Umbilical cord (tissue), 2 donors: ENCODE measurements at places on chromosomes 4 and X. TPM values are rescaled to one million over a fixed set of nuclear protein-coding genes. Genes with fewer than 3 reads are reported as not detected.
A peak's percentile ranks its signal among the peaks of the same experiment; 100 is the strongest.

POU4F2 gene
- total RNA-seq, result 5.3 TPM

TBX22 gene
- 2.4 TPM for total RNA-seq

TMEM35A gene
- total RNA-seq, result 3.1 TPM

MAGEA8 gene
- 4.3 TPM for total RNA-seq

DNA sequence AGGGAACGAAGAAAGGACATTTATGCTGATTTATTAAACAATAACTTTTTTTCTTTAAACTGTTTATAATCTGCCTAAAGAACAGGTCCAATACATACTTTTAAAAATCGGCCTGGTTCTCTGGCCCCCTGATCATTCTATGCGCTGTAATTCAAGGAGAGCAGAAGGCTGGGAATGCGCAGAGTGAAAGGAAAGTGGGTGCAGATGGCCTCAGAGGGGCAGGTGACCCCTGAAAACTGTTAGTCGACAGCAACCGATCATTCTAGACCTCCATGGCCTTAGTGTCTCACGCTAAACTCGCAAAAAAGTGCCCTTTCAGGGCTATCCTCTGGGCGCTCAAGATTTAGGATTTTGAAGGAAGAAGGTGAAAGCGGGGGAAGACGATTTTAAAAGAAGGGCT is 2.2 kb downstream of the PDE5A start:
- DNase-seq, result no peak

GRCh38 chr4:71254451-71255012 is 84.3 kb upstream of the SLC4A4 start:
- peak; percentile 43 for DNase-seq

HPGD gene
- total RNA-seq, result 38.8 TPM

DNA sequence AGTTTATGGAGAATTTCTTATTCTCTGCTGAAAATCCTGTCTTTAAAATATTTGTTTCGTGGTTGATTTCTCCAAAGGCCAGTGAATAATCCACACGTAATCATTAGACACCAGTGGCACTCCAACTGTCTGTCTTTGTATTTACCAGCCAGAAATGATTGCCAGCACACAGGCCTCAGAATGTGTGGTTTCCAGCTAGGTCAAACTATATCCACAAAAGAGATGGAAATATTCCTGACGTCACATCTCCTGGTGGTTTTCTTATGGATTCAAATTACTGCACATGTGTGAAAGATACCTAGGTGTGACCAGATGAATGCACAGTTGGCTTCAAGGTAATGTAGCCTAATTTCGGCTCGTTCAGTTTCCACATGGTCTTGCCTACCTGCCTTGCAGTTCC is 27.2 kb upstream of the TENM3 start:
- no peak for DNase-seq

DNA sequence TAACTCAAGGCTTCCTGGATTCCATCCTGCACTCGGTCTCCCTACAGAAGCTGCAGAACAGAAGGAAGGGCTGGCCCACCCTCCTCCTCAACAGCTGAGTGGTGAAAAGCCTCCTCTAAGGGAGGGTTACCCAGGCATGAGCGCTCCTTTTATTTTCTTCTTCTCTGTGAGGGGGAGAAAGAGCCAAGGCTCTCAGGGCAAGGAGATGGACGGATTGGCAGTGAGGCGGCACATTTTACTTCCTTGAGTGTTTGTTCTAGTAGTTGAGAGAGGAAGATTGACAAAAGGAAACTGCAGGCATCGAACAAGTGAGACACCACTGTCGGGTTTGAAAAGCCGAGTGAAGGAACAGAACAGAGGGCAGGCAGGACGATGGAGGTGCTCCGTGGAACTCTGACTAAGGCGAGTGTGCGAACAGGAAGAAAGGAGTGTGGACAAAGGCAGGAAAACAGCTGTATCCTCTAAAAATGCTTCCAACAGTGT is 38.4 kb upstream of the STS start:
- peak; percentile 17 for DNase-seq

USP17L27 gene
- total RNA-seq, result not detected

DNA sequence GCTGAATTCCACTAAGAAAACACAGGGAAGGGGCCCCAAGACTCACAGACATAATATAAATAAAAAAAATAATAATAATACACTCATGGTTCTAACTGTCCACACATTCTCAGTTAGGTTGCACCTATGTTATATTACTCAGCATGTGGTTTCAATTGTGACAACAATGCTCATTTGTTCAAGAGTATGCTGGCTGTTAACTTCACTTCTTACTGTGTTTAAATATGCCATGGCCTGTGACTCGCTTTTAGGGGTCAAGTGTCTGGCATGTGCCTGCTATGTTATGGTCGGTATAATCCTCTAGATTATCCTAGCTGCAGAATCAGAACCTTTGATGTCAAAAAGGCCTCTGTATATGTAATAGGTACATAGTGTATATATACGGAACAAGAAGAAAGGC is 324.8 kb upstream of the INTU start:
- no peak for DNase-seq

PPP1R2C gene
- not detected for total RNA-seq

DNA sequence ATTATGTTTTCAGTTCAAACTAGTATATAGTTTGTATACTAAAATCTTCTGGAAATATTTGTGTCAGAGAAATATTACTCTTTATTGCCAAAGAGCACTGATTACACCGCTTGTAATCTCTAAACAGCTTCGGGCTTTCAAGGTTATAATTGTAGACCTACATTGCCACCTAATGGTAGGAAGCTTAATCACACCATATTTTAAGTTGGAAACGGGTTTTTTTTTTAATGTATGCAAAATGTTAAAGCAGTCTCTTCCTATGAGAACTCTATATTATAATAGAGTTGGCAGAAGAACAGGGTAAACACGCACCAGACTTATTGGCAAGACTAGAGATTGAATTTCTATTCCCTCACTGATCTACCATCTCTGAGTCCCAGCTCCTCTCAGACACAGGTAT is 19.5 kb upstream of the NFXL1 start:
- DNase-seq, result peak; percentile 55

DNA sequence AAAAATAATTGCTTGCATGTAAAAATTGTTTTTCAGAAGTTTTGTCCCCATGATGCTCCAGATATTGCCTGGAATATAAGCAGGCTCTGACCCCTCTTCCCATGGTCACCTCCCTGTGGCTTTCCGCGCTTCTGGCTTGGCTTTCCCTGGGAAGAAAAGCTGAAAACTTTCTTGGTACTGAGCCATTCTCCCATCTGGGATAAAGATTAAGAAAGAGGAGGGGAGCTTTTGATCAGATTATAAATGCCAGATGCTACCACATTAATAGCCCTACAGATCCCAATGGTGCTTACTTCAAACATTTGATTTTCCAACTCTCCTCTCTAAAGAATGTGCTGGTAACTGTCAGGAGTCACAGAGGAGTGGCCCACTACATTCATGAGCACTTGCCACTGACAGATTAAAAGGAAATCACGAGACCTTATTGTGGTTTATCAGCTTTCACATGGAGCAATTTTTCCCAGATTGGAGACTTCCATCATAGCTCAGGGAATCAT is 54.4 kb upstream of the GAB1 start:
- DNase-seq, result peak; percentile 81

- no peak for DNase-seq
Observed at GRCh38 chr4:123553279-123553678, 156.7 kb downstream of the SPRY1 start.

DNA sequence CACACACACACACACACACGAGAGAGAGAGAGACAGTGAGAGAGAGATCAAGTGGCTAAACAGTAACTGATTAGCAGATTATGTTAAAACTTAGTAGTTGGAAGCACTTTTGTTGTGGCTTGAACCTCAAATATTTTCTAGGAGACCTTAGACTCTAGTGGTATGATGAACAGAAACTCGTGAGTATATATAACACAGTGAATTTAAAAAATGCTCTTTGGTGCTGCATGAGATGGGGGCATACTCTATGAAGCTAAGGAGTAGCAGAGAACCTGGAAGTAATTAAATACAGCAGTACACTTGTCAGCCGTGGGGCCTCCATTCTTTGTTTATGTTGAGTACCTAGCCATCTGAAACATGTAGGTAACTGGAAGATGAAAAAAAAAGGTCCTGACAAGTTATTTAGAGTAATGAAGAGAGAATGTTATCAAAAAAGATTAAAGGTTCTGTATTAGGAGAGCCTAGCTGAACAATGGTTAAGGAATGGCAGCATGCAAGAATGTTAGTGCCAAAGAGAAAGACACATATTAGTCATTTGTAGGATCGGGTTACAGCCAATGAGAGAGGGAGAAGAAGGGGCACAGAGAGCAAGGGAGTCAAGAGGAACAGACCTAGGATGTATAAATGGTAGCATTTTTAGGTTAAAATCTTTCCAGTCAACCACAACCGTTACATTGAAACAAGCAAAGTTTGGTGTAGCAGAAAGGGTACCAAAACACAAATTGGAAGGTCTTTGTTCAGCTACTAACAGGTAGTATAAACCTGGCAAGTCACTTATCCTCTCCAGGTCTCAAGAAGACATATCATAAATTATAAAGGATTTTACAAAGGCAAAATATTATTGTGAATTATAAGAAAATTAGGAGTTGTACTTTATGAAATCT is 316.7 kb upstream of the DIPK2B start:
- no peak for DNase-seq

- DNase-seq, result peak; percentile 11
Observed at GRCh38 chrX:155148724-155149537, 67.3 kb upstream of the VBP1 start.

DNA sequence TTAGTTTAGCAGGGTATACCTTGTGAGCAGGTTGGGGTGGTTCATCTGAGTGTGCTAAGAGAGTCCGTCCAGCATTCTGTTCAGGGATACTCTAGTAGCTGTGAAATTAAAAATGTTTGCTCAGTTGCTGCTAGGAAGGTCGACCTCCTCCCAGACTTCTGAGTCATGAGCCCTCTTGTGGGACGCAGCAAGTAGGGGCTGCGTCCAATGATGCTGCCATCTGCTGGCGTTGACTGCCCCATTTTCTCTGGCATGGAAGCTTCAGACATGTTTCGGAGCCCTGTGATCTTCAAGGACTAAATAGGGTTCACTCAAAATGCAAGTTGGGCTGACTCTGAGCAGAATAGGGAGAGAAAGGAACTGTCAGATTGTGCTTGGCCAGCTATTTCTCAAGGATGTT is 201.0 kb upstream of the ARSJ start:
- DNase-seq, result peak; percentile 39

GPRASP3 gene
- total RNA-seq, result 7.0 TPM

- DNase-seq, result peak; percentile 61
Observed at GRCh38 chr4:122827879-122828601, 1.4 kb downstream of the FGF2 start.

CLDN22 gene
- total RNA-seq, result 0.72 TPM

- no peak for DNase-seq
Observed at GRCh38 chr4:87188932-87189331, 31.5 kb downstream of the KLHL8 start.

MAGEB1 gene
- total RNA-seq, result 0.96 TPM

DNA sequence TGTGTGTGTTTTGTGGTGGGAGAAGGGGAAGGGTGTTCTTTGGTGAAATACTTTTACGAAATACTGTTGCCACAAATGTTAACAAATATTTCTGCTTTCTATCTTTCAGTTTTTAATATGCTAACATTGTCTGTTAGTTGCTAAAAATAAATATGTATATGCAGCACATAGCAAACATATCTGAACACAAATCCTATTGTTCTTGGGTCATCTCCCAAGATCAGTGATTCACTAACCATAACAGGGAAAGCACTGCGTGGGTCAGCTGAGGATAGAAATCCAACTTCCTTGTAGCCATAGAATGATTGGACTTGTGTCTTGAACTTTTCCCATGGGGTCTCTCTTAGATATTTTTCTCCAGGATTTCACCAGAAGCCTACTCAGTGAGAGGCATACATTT is 250.3 kb upstream of the FAM47A start:
- DNase-seq, result no peak

KLF8 gene
- total RNA-seq, result 7.2 TPM

- no peak for DNase-seq
Observed at GRCh38 chr4:73272816-73273215, 14.2 kb upstream of the ANKRD17 start.

TENT5D gene
- 0.48 TPM for total RNA-seq

DNA sequence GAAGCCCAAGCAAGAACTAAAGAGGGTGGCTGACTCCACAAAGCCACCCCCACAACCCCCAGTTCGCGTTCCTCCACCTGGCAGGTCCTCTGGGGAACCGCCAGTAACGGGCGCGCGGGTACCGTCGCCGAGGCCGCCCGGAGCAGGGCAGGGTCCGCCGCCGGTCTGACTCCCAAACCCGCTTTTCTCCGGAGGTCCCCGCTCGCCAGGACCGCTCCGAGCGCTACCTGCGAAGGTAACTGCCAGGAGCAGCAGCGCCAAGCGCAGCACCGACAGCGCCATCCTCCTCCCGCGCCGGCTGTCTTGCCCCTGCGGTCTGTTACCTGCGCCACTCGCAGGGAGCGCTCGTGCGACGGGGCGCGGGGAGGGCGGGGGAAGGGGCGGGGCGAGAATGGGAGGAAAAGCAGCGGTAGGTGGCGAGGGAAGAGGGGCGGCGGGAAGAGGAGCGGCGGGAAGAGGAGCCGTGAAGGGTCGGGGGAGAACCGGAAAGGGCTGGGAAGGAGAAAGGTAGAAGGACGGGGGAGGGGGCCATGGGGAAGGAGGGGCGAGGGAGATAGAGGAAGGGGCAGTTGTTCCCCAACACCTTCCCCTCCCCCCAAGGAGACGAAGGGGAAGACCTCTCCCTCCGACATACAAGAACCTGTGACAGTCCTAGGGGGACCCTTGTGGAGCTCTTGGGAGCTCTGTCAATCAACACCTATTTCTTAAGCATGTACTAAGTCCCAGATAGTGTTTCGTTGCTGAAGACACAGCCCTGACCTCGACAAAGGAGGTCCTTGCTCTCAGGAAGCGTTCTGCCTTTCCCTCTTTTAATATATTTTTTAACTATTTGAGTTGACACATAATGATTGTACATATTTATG is at the start of gene SPINK2:
Gene SPINK2, minus strand, starts transcription at position 321 of the 863 bp plus-strand sequence. Its CDS starts 39 bp downstream, at position 282.
- DNase-seq, result no peak

GRCh38 chr4:112085156-112086035 is 59.9 kb upstream of the FAM241A start:
- DNase-seq, result no peak

DNA sequence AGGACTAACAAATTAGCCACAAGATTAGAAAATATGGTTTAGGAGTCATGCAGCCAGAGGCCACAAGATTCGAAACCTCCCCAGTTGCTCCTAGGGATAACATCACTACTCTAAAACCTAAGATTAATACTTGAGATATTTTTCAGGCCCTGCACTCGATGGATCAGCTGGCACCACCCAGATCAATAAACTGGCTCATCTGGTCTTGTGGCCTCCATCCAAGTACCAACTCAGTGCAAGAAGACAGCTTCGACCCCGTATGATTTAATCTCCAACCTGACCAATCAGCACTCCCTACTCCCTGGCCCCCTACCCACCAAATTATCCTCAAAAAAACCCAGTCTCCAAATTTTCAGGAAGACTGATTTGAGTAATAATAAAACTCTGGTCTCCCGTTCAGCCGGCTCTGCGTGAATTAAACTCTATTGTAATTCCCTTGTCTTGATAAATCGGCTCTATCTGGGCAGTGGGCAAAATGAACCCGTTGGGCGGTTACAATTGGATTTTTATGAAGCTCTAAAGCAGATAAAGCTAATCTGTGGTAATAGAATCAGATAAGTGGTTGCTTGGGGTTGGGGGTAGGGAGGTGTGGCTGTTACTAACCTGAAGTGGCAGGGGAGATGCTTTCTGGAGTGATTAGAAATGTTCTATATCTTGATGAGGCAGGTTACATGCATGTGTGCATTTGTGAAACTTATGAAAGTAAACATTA is 91.8 kb upstream of the ATXN3L start:
- no peak for DNase-seq

FBXW7 gene
- 66.4 TPM for total RNA-seq

GRCh38 chr4:76492055-76492454 is 57.0 kb downstream of the SHROOM3 start:
- no peak for DNase-seq

SPARCL1 gene
- total RNA-seq, result 113 TPM

IL9R gene
- total RNA-seq, result 4.3 TPM
